ENCODE measurements at places on chromosomes 6 and 20. TPM values are rescaled to one million over a fixed set of nuclear protein-coding genes. Genes with fewer than 3 reads are reported as not detected.

The GHRH gene
- not detected for total RNA-seq

The REM1 gene
- total RNA-seq = not detected

The PFDN4 gene
- total RNA-seq = 71.2 TPM

The OLIG3 gene
- not detected for total RNA-seq

The IPCEF1 gene
- total RNA-seq = 1.00 TPM

The COL10A1 gene
- total RNA-seq = not detected

The SLC35A1 gene
- 14.0 TPM for total RNA-seq

The TNXB gene
- total RNA-seq = 1.0 TPM

The NRN1 gene
- not detected for total RNA-seq

The CRIP3 gene
- total RNA-seq = not detected

The NAA20 gene
- 113 TPM for total RNA-seq

Measured in nasal cavity respiratory epithelium epithelial cell of viscerocranial mucosa (primary cell).